Thoracic aorta (tissue), 2 donors: ENCODE measurements at places on chromosomes 4 and X.

DNA sequence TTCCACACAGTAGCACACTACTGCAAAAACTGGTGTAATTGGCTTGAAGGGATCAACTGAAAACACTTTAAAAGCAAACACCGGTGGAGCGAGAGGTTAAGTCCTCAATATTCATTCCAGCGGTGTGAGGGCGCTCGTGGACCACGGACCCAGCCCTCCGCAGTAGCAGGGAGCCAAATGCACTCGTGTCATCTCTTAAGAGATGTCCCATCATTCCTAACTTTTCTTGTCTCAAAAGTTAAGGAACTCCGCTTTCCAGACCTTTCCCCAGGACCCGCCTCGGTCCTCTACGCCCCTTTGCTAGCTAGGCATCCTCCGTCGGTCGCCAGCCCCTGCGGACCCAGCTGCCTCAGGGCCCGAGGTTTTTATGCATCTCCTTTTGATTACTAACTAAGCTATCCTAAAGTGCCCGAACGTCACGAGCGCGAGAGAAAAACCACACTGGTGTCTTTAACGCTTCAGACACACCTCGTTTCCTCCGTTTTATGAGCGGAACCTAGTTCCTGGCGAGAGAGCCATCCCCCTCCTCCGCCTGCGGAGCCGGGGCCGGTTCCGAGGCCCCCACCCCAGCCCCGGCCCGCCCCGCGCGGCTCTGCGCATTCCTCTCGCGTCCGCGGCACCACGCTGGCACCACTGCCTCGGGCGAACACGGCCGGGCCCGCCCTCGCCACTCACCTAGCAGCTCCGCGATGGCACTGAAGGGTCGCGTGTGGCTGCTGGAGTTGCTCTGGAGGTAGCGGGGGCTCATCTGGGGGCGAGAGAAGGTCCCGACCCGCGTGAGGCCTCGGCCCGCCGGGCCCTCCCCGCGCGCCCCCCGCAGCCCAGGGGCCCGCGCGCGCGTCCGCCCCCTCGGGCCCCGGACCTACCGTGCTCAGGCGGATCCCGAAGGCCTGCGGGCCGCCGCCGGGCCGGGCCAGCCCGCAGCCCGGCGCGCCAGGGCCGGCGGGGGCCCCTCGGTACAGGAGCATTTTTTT is 723 bp downstream of the MORC4 start:
- DNase-seq = no peak

DNA sequence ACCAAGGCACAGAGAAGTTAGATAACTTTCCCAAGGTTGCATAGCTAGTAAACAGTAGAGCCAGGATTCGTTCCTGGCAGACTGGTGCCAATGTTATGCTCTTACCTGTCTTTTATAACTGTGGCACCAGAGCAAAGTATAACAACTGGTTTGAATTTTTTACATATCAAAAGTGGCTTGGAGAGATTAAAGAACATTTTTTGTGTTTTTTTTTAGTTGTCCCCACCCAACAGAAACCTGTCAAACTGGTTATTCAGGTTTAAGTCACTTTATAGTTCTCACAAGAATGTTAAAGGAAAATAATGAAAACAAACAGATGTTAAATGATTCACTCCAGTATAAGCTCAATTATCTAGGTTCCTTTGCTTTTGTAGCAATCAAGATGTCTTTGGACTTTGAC is 15.6 kb upstream of the FAM47E start:
- no peak for DNase-seq

- DNase-seq = no peak
Observed at GRCh38 chr4:127759893-127760292, 22.2 kb upstream of the HSPA4L start.

DNA sequence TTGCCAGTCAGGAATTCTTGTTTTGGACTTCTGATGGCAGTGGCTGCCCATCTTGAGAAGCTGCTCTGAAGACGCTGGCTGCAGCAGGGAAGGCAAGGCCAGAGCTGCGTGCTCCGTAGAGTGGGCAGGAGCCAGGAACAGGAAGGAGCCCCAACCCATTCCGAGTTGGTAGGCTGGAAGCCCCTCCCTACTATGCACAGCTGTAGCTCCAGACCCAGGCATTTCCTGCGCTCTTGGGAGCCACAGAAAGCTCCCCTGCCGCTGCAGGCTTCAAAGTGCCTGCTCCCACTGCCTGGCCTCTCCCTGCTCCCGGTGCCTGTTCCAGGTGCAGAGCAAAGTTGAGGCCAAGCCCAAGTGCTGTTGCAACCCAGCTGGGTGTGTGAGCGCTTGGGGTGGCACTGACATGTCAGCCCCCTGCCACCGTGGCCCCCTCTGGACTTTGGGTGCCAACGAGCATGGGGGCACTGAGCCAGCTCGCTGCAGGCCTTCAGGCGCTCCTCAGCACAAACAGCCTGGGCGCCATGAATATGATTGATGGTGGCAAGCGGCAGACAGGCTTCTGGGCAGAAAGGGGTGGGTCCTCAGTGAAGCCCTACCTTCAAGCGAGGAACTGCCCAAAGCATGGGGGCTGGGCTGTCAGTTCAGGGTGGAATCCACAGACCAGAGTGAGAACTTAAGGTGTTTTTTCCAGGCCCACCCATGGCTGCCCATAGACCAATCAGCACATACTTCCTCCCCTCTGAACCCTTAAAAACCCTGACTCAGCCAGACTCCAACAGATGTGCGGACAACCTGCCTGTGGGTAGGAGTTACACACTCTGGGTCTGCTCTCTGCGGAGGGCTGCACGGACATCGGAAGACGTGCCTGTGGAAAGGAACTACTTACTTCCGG is 677.2 kb upstream of the INTU start:
- DNase-seq = no peak

DNA sequence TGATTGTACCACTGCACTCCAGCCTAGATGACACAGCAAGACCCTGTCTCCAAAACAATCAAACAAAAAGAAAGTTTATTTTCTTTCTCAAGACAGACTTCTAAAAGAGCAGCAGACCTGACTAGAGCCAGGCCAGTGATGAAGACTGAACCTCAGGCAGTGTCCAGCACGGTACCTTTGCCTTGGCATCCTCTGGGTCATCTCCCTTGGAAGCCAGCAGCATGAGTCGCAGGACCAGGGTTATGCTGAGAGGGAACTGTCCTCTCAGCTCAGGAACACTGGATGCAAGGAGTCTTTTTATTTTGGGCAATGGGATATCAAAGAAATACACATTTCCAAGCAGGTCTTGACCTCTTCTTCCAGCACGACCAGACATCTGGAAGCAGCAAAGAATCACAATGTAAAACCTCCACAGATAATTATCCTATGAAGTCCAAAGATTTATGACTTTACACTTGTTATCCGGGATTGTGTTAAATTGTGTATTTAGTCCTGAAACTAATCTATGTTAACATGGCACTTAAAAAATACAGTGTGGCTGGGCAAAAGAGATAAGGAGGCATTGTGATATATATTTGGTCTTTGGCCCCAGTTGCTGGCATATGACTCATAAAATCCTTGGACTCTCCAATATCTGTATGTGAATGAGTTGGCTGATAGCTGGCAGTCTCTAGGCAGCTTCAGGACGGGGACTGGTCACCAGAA is 66.0 kb upstream of the DDX60 start:
- no peak for DNase-seq

DNA sequence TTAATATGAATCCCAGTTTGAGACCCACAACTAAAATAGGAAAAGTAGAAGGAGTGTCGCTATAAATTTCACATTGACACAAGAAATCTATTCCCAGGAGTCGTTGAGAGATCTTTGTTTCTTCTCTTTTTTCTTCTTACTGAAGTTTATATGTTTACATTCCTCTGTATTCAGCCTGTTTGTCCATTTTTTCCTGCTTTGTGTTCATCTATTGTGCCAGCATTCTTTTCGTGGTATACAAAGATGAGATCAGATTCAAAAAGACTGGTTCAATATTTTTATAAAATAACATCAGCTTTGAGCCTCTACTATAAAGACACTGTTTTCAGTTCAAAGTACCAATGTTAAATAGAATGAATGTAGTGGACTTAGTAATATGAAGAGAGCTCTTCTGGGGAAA is 95.4 kb upstream of the MYOZ2 start:
- DNase-seq = no peak

DNA sequence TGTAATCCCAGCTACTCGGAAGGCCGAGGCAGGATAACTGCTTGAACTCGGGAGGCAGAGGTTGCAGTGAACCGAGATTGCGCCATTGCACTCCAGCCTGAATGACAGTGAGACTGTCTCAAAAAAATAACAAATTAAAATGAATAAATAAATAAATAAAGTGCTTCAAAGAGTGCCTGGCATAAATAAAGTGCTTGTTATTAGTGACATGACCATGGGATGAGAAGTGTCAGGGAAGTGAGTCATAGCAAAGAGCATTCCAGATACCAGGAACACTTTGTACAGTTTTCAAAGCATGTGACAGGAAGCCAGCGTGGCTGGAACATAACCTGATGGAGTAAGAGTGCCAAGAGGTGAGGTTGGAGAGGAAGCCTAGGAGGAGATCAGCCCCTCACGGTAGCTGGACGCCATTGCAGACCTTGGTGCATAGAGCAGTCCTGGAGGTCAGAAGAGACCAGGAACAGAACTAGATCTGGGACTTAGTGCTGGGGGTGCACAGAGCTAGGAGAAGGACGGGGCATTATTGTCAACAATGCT is 6.0 kb upstream of the WDR13 start:
- no peak for DNase-seq

- no peak for DNase-seq
Observed at GRCh38 chr4:108142870-108143269, 25.9 kb downstream of the LEF1 start.

DNA sequence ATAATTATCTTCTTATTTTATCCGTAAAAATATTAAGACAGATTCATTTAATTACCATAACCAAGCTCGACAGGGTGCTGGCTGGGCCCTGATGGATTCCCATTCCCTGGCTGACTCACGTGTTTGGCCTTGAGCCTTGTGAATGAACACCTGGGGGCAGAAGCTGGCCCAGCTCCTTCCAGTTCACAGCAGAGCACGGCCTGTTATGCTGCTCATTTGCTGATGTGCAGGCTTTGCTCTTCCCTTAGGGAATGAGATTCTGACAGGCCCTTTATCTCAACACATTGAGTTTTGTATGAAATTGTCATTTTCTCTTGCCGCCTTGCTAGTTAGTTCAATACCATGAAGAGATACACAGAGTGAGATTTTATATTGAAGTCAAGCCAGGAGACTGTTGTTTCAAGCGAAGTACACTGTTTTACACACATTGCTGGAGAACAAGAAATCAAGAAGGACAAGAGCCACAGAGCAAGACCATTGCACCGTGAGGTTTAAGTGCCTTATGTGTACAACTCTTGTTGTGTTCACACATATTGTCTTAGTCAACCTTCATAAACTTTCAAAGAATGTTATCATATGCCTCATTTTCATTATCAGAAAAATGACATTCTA is 1583.3 kb downstream of the STIM2 start:
- DNase-seq = no peak

DNA sequence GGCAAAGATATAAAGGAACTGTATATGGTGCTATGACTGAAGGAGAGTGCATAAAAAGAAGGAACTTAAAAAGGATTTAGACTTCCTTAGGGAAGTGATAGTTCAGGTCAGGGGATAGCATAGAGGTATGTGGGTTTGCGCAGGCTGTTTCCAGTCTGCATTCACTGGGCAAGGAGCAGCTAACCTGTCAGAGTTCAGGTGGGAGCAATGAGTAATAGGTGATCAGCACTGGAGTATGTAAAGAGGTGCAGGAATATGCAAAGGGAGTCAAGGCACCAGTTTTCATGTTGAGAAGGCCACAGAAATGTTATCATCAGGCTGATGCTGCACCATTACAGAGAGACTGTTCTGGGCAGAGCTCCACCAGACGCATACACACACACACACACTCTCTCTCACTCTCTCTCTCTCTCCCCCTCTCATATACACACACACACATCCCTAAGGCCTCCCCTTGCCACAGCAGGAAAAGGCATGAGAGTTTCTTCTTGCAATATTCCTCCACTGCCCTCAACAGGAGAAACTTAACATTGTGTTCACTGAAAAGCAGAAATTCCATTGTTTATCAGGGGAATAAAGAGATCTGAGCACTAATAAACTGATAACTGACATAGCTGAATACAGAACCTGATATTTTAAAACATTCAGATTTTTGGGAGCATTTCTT is 256.4 kb upstream of the GRID2 start:
- no peak for DNase-seq

GRCh38 chr4:52840531-52841370 is 21.4 kb upstream of the RASL11B start:
- no peak for DNase-seq

DNA sequence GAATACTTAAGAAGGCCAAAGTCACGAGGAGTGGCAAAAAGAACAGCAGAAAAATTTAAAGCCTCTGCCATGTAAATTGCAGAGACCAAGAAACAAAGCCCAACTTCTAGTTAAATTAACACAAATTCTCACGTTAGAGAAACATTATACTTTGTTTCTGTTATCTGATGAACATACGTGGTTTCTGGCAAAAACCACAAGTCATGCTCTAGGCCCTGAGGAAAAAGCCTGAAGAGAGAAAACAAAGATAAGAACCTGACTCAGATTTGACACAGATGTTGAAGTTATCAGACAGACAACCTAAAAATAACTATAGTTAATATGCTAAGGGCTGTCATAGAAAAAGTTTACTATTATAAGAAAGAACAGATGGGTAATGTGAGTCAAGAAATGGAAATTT is 149.1 kb upstream of the PCDH10 start:
- DNase-seq = no peak

DNA sequence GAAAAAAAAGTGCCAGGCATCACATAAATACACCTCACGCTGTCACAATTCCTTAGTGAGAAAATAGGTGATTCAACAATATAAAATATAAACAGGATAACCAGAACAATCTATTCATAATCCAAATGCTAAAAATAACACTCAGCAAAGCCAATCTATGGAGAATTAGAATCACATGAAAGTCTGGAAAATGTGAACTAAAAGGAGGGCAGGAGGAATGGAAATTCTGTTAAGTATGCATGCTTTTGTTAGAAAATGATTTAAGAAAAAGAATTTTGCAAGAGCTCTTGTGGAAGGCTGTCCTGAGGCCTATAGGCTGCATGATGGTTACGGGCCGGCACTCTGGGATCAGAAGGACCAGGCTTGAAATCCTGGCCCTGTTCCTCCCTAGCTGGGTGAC is 70.6 kb upstream of the PROM1 start:
- DNase-seq = no peak

- DNase-seq = no peak
Observed at GRCh38 chrX:29348288-29348687, 761.0 kb downstream of the IL1RAPL1 start.

DNA sequence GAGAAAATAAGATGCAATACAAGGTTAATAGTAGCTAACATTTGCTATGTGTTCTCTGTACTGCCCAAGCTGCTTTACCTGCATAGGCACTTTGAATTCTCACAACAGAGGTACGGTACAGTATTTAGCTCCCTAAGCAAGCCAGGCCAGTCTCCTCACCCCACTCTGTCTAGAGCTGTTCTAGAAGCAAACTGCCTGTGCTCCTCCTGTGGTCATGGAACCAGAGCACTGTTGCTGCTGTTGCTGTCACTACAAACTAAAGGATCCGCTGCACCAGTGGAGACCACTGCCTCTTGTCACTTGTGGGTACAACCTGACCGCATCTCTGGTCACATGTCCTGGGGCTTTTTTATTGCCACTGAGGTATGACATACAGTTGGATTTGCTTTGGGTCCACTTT is 19.6 kb downstream of the ZNF330 start:
- no peak for DNase-seq
